ENCODE measurements at places on chromosomes 5 and 9.

GRCh38 chr5:173881811-173882575, 6.2 kb upstream of the CPEB4 start:
- no peak for DNase-seq

GRCh38 chr5:3034881-3035280, 283.4 kb upstream of the IRX2 start:
- no peak for DNase-seq

DNA sequence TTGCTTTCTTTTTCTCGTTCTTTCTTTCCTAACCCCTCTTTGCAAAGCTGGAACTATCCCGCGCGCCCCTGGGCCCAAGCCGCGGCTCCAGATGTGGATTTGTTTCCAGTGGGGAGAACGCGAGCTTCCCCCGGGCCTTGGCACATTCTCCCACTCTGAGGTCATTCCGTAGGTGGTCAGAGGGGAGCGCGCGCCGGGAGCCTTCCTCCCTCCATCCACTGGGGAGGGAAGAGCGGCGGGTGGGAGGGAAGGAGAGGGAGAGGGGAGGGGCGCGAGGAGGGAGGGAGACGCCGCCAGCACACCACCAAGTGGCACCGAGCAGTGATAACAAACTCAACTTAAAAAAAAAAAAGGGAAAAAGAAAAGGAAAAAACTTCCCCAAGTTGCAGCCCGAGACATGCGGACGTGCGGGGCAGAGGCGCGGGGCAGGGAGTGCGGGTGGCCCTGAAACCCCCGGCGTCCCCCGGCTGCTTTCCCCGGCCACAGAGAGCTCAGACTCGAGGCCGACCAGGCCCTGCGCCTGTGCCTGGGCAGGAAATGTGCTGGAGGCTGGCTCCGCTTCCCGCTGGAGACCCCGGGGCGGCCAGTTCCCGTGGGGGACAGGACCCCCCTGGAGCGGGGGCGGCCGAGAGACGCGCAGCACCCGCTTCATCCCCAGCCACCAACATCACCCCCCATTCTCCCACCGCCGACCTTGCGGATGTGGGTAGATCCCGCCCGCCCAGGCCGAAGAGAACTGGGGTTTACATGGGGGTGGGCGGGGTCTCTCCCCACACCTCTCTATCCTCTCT, 3.1 kb downstream of the IER5L start:
- DNase-seq = peak; percentile 66

GRCh38 chr5:128290152-128290858, 206.7 kb downstream of the SLC12A2 start:
- DNase-seq = no peak

DNA sequence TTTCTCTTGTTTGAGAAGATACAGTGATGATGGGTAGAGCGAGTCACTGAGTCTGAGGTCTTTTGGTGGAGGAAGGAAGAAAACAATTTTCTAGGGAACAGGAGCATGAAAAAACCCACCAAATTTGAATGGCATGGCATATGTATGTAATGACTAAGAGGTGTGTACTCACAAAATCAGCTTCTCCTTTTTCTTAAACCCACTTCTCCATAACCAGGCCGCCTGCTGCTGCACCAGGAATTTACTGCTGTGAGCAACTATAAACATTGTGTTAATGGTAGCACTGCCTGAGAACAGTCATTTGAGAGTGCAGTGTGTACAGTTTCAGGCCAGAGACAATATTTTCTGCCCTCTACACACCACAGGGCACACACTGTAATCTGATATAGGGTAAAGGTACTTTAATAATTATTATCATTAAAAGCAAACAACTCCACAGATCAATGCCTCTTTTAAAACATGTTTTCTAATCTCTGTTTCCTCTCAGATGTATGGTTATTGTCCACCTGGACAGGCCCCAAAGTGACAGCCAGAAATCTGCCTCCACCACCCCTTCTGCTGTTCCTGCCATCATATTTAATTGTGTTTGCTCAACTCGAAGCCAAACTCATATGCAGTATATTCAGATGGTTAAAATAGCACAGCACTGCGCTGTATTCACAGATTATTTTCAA, 241.6 kb downstream of the KIAA0825 start:
- no peak for DNase-seq

- DNase-seq = no peak
Observed at GRCh38 chr9:29078063-29078666, 1504.9 kb upstream of the C9orf72 start.

- DNase-seq = no peak
Observed at GRCh38 chr9:130555968-130556367, 23.4 kb upstream of the FUBP3 start.

GRCh38 chr5:147188200-147189108, 46.4 kb upstream of the STK32A start:
- DNase-seq = peak; percentile 19
